ENCODE measurements at places on chromosomes 7 and 10.

DNA sequence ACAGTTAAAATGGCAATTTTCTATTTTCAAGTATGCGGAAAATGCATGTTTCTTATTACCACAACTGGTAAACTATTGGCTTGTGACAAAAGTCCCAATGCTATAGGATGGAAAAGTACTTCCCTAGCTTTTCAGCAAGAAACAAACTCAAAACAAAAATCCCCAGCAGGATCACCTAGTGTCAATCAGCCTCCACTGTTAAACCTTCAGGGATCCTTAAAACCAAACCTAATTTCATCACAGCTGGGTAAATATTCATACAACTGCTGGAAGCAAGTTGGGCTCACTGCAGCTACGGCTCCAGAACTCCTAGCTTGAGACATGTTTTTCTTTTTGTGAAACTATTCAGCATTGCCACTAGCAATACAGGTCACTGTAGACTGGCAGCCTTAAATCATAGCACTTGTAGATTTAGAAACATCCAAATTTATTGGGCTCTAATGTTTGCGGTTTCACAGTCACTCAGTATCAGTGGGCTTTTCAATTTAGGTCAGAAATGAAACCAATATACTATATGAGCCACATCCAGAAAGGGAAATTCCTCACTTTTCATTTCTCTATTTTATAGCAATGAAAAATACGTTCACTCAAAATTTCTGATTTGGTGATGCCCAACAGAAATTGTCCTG is 145.2 kb upstream of the ANK3 start:
- no peak for DNase-seq

- no peak for DNase-seq
Measured at GRCh38 chr10:9825491-9826018, 1192.1 kb upstream of the CELF2 start.

GRCh38 chr7:14507617-14508016 is 394.9 kb downstream of the DGKB start:
- DNase-seq, result no peak

DNA sequence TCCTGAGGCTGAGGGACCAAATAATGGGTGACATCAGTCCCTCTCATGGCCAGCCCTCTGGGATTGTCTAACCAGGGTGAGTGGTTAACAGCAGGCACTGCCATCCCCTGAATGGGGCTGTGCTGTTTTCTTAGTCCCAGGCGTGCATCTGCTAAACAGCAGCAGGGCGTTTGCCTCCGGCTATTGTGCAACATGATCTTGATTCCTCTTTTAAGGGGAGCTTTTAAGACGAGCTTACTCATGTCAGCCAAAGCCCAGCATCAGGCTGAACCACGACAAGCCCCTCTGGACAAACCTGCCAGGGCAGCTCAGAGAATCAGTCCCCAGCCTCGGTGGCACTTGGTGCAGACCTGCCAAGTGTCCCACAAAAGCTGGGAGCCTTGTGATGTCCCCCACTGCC is 16.2 kb upstream of the IGFBP3 start:
- peak; percentile 70 for DNase-seq

GRCh38 chr10:1142596-1142995 is 86.4 kb downstream of the WDR37 start:
- DNase-seq, result no peak

DNA sequence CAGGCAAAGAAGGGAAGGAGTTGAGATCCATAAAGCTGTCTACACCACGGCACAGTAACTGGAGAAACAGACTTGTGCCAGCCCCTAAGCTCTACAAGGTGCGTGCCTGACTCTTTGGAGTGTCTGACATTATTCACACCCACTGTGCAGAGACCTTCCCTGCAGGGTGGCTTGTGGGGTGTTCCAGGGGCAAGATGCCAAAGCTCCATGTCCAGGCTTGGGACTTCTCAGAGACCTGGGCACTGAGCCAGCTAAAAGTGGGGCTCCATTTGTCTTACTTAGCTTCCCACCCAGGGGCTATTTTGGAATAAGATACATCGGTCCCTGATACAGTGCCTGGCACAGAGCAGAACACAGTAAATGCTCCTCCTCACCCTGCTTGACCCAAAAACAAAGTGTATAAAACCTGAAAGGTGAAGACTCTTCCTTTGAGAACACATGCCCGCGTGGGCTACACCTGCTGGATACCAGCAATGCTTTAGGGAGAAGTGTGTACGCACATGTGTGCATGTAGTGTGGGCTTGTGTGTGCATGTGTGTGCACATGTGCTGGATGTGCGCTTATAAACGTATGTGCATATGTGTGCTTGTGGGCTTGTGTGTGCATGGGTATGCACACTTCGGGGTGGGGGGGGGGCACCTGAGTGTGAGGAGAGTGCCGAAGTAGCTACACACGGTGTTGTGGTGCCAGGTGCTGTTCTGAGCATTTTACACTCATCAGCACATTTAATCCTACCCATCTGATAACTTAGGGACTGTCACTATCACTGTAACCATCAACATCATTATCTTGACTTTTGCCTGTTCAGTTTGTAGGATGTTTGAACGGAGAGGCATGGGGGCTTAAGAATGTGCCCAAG is 143.0 kb downstream of the ARHGAP22 start:
- no peak for DNase-seq

GRCh38 chr10:29328983-29329382 is 40.1 kb downstream of the LYZL1 start:
- peak; percentile 82 for DNase-seq

DNA sequence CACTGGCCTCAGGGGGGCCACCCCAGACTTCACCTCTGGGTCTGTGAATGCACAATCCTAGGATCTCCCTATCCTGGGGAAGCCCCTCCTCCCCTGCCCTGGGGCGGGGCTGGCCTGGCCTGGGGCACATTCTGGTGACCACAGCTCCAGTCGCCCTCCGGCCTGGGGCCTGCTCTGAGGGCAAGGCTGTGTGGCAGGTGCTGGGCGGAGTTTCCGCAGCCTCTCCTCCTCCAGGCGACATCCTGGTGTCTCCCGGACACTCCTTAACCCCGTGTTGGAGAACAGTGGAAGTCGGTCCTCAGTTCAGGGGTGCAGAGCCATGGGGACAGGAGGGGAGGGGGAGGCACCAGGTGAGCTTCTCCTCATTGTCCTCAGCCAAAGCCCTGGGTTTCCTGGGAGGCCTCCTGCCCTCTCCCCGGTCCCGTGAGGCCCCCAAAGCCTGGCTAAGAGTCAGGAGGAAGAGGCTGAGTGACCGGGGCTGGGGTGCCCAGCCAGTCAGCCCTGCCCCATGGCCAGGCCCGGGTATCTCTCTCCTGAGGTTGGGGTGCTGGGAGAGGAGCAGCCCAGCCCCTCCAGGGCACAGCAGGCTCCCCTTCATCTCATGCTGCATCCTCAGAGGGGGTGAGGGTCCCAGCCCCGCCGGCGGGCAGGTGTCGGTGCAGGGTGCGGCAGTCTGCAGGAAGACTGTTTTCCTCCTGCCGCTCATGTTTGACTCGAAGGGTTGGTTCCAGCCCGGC is 22.6 kb downstream of the UNCX start:
- no peak for DNase-seq

- DNase-seq, result no peak
Measured at GRCh38 chr10:118587881-118588651, 7.4 kb downstream of the PRLHR start.

GRCh38 chr7:73526896-73527821 is 5.1 kb upstream of the BAZ1B start:
- no peak for DNase-seq

- DNase-seq, result no peak
Measured at GRCh38 chr10:68559841-68560185, 324 bp upstream of the TET1 start.

DNA sequence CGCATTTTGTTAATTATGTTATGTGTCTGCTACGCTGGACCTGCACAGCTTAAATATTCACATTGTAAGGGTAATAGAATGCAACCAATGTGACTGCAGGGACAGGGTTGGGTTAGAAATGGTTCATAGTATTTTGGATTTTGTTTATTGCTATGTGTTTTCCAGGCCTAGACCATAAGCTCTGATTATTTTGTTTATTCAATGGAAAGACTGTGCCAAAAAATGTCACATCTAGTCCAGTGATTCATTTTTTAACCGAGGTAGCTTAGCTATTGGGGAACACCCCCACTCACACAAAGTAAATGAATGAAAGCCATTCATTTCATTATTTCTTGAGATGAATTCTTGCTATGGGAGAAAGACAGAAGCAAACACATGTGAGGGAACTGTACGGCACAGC is 516.5 kb upstream of the ANKRD30A start:
- DNase-seq, result peak; percentile 24

- peak; percentile 12 for DNase-seq
Measured at GRCh38 chr7:91880016-91880412, 488 bp downstream of the MTERF1 start.

GRCh38 chr10:61024856-61025201 is 80.8 kb upstream of the RHOBTB1 start:
- DNase-seq, result peak; percentile 36

- no peak for DNase-seq
Measured at GRCh38 chr10:44201656-44202055, 183.2 kb downstream of the CXCL12 start.

DNA sequence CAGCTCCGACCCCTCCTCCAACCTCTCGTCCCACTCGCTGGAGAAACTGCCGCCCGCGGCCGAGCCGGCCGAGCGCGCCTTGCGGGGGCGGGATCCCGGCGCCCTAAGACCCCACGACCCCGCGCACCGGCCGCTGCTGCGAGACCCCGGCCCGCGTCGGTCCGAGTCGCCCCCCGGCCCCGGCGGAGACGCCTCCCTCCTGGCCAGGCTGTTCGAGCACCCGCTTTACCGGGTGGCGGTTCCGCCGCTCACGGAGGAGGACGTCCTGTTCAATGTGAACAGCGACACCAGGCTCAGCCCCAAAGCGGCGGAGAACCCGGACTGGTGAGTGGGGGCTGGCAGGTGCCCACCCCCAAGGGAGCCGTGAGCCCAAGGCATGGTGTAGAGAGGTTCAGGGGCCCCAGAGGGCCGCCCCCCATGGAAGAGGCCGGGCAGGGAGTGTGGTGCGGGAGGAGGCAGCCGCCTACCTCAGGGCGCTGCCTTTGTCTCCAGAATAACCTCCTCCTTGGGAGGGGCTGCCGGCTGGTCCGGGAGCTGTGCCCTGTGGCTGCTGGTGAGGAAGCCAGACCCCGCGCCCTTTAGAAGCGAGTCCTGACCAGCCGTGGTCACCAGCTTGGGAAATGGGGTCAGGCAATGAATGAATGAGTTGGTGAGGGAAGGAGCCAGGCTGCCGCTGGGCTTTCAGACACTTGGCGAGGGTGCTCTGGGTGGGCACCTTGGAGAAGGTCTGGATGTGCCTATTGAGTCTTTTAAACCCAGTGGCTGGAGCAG is 1.3 kb downstream of the FAM20C start:
- DNase-seq, result peak; percentile 23

DNA sequence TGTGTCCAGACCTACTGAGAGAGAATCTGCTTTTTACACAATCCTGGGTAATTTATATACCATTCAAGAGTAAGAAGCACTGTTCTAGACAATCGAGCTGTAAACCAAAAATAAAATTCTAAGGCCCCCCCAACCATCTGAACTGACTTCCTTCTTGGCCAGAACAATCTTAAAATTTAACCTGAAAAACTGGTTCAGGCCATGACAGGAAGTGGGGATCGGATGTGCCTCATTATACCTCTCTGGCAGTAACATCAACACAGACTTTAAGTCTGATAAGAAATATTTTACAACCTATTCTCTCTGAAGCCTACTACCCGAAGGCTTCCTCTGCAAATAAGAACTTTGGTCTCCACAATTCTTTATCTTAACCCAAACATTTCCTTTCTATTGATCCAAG is 75.2 kb upstream of the KIF5B start:
- no peak for DNase-seq

GRCh38 chr10:131083915-131084790 is 227.4 kb downstream of the TCERG1L start:
- no peak for DNase-seq

DNA sequence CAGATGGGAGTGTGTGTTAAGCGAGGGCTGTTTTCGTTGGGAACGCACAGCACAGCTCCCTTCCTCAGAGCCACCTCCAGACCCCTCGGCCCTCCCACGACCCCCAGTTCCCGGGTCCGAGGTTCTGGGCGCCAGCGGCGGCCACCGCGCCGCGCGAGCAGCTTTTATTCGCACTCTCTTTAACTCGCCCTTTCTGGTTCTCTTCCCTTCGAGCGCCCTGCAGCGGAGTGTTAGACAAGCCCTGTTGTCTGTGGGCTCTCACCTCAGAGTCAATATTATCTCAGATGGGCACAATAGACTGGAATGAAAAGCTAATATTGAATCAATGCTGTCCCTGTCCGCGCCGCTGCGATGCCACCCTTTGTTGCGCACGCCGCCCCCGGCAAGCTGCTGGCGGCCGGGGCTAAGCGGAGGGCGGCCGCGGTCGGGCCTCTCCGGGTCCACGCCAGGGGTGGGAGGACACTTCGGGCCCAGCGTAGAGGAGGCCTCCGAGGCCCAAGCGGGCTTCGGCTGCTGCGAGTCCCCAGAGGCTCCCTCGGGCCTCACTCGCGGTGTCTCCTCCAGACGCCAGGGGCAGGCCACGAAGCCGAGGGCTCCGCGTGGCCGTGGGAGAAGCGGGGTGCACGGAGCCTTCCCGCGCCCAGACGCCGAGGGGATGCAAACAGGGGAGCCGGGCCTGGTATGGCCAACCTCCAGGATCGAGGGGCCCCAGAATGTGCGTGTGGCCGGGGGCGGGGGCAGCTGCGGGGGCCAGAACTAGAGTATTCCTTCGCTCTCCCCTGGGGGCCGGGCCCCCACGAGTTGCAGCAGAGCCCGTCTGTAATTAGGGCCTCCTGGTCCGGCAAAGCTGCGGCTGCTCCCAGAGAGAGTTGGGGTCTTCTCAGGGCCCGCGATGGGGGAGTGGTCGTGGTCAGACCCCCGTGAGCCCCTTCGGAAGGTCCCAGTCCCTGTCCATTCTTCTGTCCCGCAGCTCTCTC is 7.9 kb upstream of the EMX2 start:
- no peak for DNase-seq

DNA sequence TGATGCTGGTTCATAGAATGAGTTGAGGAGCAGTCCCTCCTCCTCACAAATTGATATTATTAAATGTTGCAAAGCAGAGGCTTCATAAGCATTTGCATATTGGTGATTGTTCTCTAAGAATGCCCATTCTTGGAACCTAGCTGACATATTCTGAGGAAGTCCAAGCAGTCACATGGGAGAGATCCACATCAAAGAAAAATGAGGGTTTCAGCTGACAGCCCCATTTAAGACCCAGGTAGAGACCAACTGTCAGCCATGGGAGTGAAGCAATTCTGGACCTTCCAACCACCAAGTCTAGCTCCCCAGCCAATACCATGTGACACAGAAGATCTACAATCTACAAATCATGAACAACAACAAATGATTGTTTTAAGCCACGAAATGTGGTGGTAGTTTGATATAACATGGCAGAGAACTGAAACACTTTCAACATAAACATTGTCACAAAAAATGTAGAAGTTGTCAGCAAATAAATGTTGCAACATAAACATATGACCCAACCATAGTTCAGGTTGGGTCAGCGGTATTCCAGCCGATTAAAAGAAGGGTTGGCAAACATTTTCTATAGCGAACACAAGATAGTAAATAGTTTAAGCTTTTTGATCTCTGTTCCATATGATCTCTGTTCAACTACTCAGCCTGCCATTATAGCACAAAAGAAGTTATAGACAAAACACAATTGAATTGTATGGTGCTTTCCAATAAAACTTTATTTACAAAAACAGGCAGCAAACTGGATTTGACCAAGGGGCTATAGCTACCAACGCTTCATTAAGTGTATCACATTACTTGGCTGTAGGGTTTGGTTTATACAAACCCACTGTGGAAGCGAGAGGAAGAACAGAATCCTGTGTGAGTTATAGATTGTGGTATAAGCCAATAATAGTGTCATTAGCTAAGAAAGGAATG is 41.4 kb upstream of the MPP7 start:
- DNase-seq, result no peak

GRCh38 chr10:42969147-42969546 is 107.7 kb upstream of the RET start:
- no peak for DNase-seq

GRCh38 chr7:35723011-35723410 is 28.1 kb upstream of the HERPUD2 start:
- peak; percentile 27 for DNase-seq

Measured in EH (cell line).